ENCODE measurements at places on chromosomes 7 and 10.

GRCh38 chr7:130141161-130141883 is 63.9 kb downstream of the TMEM209 start:
- DNase-seq = no peak

GRCh38 chr7:108094933-108095710 is 35.0 kb downstream of the LAMB4 start:
- no peak for DNase-seq

DNA sequence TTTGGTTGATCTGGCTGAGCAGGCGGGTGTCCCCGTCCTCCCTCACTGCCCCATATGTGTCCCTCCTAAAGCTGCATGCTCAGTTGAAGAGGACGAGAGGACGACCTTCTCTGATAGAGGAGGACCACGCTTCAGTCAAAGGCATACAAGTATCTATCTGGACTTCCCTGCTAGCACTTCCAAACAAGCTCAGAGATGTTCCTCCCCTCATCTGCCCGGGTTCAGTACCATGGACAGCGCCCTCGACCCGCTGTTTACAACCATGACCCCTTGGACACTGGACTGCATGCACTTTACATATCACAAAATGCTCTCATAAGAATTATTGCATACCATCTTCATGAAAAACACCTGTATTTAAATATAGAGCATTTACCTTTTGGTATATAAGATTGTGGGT is 26.9 kb upstream of the TRIM56 start:
- DNase-seq = peak; percentile 18

- DNase-seq = no peak
These were observed 335.4 kb upstream of the PFKP start for GRCh38 chr10:2731940-2732339.

GRCh38 chr7:24665564-24666294 is 91.5 kb downstream of the GSDME start:
- DNase-seq = peak; percentile 6
